ENCODE measurements at places on chromosomes 5 and 9. TPM values are rescaled to one million over a fixed set of nuclear protein-coding genes. Genes with fewer than 3 reads are reported as not detected.

Gene CCL28
- 12.2 TPM for total RNA-seq

DNA sequence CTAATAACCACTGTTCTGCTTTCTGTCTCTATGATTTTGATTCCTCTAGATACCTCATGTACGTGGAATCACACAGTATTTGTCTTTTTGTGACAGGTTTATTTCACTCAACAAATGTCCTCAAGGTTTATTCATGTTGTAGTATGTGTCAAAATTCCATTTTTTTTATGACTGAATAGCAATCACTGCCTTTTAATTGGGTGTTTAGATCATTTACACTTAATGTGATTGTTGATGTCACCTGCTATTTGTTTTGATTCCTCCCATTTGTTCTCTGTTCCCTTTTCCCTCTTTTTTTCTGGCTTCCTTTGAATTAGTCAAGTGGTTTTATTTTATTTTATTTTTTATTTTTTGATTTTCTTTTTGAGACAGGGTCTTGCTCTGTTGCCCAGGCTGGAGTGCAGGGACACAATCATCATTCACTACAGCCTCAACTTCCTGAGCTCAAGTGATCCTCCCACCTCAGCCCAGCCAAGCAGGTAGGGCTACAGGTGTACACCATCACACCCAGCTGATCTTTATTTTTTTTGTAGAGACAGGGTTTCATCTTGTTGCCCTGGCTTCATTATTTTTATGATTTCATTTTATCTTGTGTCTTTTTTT lies 41.6 kb downstream of the LHX3 start:
- no peak for DNase-seq
- H3K4me3 ChIP-seq: no peak overlapping the region
- no peak overlapping the region for H3K27ac ChIP-seq
- H3K4me1 ChIP-seq: no peaks in the 10 kb centered on the region
- no peaks in the 10 kb centered on the region for H3K36me3 ChIP-seq

GRCh38 chr9:19117039-19117716 lies 10.1 kb downstream of the PLIN2 start:
- DNase-seq: no peak
- H3K4me1 ChIP-seq: peaks cover 22% of the 10 kb centered on the region
- no peak overlapping the region for H3K4me3 ChIP-seq
- H3K27ac ChIP-seq: peak overlapping the region; percentile 24
- no peaks in the 10 kb centered on the region for H3K27me3 ChIP-seq

DNA sequence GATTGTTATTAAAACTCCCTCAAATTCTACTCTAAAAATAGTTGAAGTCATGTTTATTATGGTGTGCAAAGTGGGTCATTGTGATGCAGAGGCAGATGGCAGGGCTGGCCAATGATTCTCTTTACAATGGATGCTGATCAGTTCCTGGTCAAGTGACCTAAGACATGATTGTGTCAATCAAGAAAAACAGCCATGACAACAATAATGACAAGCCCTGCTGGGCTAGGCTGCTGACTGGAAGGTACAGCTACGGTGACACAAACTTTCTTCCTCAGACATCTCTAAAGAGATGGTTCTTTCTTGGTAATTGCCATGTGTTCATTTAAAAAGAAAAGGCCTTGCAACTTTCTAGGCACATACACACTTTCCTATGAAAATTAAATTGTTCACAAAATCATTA lies 3.6 kb downstream of the SLC24A2 start:
- no peaks in the 10 kb centered on the region for H3K36me3 ChIP-seq
- H3K4me3 ChIP-seq: no peak overlapping the region
- no peaks in the 10 kb centered on the region for H3K4me1 ChIP-seq
- peaks cover 59% of the 10 kb centered on the region for H3K27me3 ChIP-seq
- DNase-seq: no peak
- H3K27ac ChIP-seq: no peak overlapping the region

Gene NADK2
- 16.2 TPM for total RNA-seq

GRCh38 chr9:91255327-91255726 lies 106.4 kb downstream of the AUH start:
- DNase-seq: no peak
- no peak overlapping the region for H3K27ac ChIP-seq
- peaks cover 54% of the 10 kb centered on the region for H3K4me1 ChIP-seq
- no peak overlapping the region for H3K4me3 ChIP-seq

DNA sequence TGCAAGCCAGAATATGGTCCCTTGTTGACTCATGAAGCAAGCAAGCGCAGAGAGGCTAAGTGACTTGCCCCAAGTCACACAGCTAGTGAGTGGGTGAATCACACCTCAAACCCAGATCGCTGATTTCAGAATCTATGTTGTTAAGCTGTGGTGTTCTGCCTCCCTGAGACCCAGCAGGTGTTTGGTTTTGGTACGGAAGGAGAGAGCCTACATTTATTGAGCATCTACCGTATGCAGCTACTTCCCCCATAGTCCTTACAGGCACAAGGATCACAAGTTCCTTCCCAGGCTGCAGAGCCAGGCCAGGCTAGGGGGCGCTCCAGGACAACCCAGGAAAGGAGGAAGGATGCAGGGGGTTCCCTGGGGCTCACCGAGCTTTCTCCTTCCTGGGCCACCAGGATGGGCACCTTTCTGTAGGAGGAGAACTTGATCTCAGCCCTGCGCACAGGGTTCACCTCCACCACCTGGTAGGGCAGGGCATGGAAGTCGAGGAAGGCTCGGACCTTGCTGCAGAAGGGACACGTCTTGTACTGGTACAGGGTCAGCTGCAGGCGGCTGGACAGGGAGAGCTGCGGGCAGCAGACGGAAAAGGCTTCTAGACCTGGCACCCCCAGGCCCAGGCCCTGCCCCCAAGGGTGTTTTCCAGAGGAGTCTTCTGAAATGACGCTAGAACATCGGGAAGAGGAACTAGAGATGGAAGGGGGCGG lies 2.5 kb downstream of the PTGES2 start:
- no peaks in the 10 kb centered on the region for H3K27me3 ChIP-seq
- H3K4me3 ChIP-seq: no peak overlapping the region
- no peak overlapping the region for H3K27ac ChIP-seq
- H3K4me1 ChIP-seq: peaks cover 34% of the 10 kb centered on the region
- H3K36me3 ChIP-seq: peaks cover 13% of the 10 kb centered on the region

GRCh38 chr5:8685704-8686103 lies 816.8 kb downstream of the MTRR start:
- no peaks in the 10 kb centered on the region for H3K27me3 ChIP-seq
- no peaks in the 10 kb centered on the region for H3K4me1 ChIP-seq
- DNase-seq: no peak
- no peak overlapping the region for H3K27ac ChIP-seq
- H3K36me3 ChIP-seq: no peaks in the 10 kb centered on the region

GRCh38 chr5:132022737-132023136 lies 11.3 kb upstream of the ACSL6 start:
- no peak for DNase-seq
- no peak overlapping the region for H3K27ac ChIP-seq
- H3K4me3 ChIP-seq: no peak overlapping the region
- peaks cover 42% of the 10 kb centered on the region for H3K4me1 ChIP-seq

Gene CEL
- 1.4 TPM for total RNA-seq

- DNase-seq: no peak
- no peaks in the 10 kb centered on the region for H3K27me3 ChIP-seq
- H3K27ac ChIP-seq: no peak overlapping the region
- H3K36me3 ChIP-seq: no peaks in the 10 kb centered on the region
- no peaks in the 10 kb centered on the region for H3K4me1 ChIP-seq
These were observed 83.6 kb downstream of the SMC2 start for GRCh38 chr9:104177676-104178075.

Gene ACOT12
- not detected for total RNA-seq
